ENCODE measurements at places on chromosomes 2 and 18.

GRCh38 chr18:22432657-22433137 lies 15.0 kb upstream of the CTAGE1 start:
- DNase-seq = no peak

- no peak for DNase-seq
Measured at GRCh38 chr2:204046145-204046544, 109.6 kb downstream of the ICOS start.

DNA sequence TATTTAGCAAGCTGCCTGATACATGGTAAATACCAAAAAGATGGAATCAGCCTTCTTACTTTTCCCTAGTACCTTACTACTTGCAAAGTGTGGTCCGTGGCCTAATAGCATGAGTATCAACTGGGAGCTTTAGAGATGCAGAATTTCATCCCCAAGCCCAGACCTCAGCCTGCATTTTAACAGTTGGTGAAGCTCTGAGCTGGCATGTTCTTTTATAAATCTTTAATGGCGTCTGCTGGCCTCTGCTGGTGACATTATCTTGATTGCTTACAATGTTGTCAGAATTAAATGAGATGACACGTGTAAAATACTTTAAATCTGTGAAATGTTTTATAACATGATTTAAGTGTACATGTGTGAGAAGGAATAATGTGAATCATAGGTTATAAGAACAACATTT lies 115.1 kb upstream of the NOSTRIN start:
- no peak for DNase-seq

GRCh38 chr2:48754874-48755273 lies 650 bp downstream of the LHCGR start:
- DNase-seq = no peak

DNA sequence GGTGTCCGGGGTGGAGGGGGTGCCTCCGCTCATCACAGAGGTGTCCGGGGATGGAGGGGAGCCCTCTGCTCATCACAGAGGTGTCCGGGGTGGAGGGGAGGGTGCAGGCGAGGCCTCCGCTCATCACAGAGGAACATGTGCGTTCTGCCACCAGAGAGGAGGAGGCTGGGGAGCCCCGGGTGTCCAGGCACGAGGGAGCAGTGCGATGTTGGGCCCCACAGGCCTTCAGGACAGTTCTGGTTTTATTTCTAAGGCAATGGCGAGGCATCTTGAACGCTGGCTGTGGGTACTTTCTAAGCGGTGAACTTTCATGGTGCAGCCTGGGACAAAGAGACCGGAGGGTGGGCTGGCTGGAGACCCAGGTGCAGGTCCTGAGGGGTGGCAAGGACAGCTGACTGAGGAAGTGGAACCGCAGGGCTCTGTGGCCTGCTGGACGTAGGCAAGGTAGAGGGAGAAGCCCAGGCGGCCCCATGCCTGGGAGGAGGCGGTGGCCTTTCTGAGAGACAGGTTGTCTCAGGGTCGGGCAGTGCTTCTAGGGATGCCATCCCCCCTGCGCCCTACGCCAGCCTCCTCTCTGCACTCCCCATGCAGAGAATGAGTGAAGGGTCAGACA lies 196.6 kb upstream of the SALL3 start:
- DNase-seq = no peak

DNA sequence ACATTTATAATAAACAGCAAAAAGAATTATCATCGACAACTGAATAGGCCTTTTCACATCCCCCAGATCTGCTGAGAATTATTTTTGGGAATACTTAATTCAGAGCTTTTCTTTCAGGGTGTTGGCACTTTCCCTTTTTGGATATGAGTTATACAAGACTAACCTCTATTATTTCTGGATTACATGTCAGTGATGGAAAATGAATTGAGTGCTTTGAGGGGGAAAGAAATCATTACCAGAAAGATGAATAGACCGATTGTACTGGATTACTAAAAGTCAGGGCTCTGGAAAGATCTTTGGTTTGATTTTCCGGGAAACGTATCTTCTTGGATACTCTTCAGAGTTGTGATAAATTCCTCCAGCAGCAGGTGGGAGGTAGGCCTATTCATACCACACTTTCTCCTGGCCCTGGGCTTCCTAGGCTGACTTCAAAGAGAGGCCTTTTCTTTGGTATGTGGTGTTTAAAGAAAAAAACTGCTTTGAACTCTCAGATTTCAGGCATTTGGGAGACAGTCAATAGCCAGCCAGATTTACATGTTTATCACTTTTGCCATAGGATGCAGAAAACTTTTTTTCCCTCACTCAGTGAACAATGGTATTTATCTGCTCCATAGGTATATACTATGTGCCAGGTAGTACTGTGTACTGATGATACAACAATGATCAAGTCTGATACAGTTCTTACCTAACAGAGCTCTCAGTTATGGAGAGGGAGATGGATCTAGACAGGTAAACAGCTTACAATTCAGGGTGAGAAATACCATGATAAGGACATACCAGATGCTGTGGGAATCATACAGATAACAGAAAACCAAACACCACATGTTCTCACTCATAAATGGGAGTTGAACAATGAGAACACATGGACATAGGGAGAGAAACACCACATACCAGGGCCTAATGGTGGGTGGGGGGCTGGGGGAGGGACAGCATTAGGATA lies 63.3 kb upstream of the ACTR3 start:
- no peak for DNase-seq

GRCh38 chr2:235900631-235901030 lies 267.6 kb downstream of the GBX2 start:
- DNase-seq = no peak

DNA sequence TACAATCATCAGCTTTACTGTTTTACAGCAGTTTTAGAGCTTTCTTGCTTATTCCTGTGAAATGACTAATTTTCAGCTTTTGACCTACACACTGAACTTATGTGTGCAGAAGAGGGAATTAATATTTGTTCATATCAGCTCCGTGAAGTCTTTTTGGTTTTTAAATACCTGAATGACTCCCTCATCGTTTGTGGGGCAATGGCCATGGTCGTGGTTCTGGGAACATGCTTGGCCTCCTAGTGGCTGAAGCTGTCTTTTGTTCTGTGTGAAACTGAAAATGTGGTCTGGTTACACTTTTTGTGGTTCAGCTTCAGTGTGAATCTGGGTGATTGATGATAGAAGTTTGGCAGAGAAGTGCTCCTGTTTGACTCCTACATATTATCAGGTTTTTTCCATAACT lies 408.1 kb downstream of the THSD7B start:
- DNase-seq = no peak

DNA sequence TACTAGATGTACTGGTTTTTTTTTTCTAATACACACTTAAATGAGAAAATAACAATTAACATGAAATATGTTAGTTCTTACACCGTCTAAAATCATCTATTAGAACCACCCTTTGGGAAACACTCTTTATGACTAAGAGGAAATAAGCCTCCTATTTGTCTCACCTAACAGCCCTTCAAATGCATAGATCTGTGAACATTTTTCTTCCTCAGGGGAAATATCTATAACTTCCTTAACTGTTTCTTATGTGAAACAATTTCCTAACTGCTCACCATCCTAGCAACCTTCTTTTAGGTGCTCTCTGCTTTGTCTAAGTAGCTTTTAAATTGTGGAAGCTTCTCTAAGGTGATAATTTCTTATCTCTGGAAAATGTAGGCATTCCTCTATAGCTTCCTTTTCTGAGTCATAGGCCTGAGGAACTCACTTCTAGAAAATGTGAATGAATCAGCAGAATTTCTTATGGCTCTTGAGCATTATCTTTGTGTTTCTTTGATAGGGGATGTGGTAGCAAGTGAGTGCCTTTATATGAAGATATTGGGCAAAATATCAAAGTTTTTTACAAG lies 56.1 kb downstream of the CNTNAP5 start:
- no peak for DNase-seq

GRCh38 chr18:23300231-23300805 lies 152.8 kb upstream of the RIOK3 start:
- DNase-seq = peak; percentile 47

GRCh38 chr2:31192851-31193392 lies 24.4 kb downstream of the CAPN14 start:
- DNase-seq = no peak

DNA sequence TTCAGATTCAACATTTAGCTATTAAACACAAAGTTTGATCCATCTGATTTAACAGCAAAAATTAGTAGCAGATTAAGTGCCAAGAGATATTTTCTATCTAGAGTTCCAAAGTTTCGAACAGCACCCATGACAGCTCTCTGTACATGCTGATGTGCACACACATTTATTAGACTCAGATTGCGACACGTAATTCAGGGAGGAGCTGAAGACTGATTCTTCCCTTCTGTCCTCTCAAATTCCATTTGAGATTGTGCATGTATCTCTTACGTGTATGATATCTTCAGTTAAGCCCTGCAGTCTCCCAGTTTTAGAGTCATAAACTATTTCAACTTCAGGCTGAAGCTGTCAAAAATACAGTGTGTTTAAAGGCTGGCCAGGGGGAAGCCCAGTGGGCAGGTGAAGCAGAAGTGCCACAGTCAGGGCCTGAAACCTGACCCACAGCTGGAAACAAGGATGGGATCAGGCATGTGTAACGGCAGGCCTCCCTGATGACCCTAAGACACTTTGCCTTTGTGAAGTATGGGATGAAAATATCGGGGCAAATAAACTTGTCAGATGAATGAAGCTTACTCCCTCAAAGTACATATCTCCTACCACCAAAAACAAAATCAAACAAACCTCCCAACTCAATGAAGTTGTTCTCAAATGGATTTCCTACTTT lies 30.6 kb downstream of the CYB5A start:
- no peak for DNase-seq

DNA sequence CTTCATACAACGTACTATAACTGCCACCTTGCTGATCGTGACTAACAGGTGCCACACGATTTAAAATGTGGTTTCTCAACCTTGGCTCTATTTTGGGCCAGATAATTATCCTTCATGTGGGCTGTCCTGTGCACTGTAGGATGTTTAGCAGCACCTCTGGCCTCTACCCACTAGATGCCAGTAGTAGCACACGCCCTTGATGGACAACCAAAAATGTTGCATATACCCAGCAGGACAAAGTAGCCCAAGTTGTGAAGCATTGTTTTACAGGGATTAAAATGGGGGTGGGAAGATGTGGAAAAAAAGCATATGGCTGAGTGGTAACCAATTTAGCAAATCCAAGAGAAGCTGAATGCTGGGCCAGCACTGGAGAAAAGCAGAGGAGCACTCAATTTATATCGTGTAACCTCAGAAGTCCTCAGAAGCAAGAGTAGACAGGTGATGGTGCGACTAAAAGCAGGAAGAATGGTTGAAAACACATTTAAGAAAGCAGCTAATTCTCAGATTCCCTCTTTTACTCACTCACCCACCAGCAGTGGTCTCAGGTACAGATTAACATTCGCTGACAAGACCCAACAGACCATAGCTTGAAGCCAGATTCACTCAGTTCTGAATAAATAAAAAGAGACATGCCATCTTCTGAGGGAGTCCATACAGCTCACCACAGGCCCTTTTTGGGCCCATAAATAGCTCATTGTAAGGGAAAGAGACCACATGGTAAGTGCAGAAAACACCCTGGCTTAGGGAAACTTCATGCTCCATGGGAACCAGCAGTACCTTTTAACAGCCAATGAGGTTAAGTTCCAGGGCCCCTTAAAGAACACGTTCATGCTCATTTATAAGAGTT lies 50.6 kb downstream of the RAPH1 start:
- DNase-seq = no peak

DNA sequence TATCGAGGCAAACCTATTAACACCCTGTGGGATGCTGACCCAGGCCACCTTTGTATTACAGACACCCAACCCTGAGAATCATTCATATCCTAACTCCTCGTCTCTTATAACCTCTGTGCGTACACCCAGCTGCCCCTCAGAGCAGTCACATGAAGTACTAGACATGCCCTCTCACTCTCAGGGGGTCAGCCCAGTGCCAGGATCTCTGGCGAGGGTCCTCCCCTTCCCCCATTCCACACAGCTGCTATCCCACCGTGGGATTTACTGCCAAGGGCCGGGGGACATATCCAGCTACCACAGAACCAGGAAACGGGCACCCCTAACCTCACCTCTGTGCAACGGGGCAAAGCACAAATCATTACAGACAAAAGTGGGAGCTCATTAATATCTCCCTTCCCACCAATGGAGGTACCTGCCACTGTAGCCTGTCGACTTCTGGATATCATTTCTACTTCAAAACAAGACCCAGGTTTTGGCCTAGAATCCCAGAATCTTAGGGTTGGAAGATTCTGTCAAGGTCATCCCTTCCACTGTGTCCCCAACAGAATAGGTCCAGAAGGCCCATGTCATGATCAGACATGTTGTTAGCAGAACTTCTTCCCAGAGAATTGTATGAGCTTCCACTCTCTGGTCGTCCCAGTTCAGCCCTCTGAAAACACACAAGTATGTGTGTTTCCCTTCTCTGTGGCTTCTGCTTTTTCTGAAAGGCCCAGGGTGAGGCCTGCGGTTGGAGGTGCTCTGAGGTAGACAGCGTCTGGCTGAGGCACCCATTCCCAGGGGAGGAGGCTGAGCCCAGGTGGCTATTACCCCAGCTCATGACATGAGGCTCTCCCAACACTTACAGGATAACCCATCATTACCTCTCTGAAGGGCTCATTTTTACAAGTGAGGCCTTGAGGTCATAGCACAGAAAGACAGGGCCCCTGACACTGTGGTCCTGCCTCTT lies 1.7 kb downstream of the TMBIM1 start:
- DNase-seq = peak; percentile 29

- DNase-seq = no peak
Measured at GRCh38 chr2:7289697-7290096, 372.5 kb downstream of the RNF144A start.

- DNase-seq = peak; percentile 84
Measured at GRCh38 chr18:111306-112014, 46.9 kb upstream of the USP14 start.

DNA sequence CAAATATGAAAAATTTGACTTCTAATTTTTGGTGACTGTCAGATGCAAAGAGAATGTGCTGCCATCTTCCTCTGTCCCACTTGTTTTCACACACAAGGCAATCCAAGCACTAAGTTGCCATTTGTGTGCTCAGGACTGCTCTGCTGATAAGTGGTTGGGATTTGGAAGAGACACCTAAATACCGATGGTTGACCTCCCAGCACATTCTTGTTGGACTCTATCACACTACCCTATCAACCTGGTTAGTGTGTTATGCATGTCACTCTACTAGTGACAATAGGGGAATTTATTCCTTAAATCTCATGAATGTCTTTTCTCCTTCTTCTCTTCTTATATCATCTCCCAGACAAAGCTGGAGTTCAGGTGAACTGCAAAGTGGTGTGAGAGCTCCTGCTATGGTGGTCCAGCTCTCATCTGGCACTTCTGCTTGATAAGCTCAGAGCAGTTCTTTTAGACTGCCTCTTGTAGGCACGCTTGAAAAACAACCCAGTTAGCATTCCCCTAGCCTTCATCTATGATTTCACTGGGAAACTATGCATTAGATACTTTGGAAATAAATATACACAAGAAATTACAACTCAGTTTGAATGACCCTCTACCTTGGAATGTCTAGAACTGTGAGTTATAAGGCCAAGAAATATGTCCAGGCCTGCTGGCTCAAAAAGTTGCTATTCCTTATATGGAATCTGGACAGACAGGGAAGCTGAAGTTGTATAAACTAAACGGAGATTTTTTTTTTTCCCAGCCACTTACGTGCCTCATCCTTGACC lies 404.8 kb downstream of the MEIS1 start:
- no peak for DNase-seq

All from left hindlimb (tissue), 1 donor.